ENCODE measurements at places on chromosomes 2 and 18.

GRCh38 chr2:217430916-217431576 lies 571.2 kb upstream of the TNP1 start:
- DNase-seq, result no peak

GRCh38 chr2:136383167-136383566 lies 265.2 kb upstream of the CXCR4 start:
- no peak for DNase-seq

- no peak for DNase-seq
Measured at GRCh38 chr2:105538840-105539239, 140.0 kb upstream of the FHL2 start.

- DNase-seq, result no peak
Measured at GRCh38 chr2:227450926-227451654, 20.9 kb upstream of the AGFG1 start.

DNA sequence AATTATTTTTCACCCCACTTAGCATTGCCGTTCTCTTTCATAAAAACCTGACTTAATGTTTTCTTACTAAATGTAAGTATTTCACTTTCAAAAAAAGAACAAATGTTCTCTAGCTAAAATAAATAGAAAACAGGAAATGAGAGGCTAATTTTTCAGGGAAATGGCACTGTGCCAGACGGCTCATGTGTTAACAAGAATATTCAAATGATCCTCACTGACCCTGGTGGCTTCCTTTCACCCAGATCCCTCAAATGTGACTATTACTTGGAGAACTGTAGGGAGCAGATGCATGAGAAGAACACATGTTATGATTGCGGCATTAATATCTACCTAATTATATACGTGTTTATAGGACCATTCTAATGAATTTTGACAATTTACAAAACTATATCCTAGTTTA lies 827.7 kb downstream of the SOCS6 start:
- DNase-seq, result no peak

DNA sequence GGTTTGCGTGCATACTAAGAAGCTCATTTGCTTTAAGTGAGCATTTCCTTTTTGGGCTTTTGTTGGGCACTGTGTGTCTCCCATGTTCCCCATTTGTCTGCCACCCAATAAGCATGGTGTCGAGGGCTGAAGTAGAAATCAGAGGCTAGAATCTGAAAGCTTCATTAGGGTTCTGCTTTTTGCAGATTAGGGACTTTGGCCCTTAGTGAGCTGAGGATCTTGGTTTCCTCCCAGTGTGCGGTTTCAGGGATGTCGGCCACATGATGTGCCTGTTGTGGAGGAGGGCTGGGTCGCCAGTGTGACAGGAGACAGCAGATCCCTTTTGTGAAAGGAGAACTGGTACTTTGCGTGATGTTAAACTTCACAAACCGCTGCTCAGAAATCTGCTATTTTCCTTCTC lies 41.1 kb downstream of the PLEKHB2 start:
- no peak for DNase-seq

DNA sequence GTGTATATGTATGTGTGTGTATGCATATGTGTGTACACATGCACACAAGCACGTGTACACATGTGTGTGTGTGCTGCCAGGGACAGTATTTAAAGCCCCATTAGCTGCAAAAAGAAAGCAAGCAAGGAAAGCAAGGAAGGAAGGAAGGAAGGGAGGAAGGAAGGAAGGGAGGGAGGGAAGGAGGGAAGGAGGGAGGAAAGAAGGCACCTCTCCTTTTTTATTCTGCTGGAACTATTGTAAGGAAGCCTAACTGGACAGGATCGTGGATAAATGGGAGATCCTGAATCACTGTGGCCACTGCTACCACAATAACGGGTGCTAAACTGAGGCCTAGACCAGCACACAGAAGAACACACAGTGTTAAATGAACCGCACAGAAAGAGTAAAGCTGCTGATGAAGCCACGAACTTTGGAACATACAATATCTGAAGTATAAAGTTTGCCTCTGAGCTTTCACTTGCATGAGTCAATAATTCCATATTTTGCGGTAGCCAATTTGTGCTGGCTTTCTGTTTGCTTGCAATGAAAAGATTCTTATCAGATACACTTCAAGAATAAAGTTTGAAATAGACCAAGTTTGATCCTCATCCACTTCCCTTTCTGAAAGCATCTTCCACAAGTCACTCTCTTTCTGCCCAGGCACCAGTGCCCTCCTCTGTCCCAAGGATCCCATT lies 15.5 kb downstream of the CACNB4 start:
- no peak for DNase-seq

- DNase-seq, result no peak
Measured at GRCh38 chr2:219178377-219179175, 501 bp downstream of the RETREG2 start.

GRCh38 chr18:76687304-76687962 lies 134.9 kb upstream of the ZNF236 start:
- DNase-seq, result no peak

DNA sequence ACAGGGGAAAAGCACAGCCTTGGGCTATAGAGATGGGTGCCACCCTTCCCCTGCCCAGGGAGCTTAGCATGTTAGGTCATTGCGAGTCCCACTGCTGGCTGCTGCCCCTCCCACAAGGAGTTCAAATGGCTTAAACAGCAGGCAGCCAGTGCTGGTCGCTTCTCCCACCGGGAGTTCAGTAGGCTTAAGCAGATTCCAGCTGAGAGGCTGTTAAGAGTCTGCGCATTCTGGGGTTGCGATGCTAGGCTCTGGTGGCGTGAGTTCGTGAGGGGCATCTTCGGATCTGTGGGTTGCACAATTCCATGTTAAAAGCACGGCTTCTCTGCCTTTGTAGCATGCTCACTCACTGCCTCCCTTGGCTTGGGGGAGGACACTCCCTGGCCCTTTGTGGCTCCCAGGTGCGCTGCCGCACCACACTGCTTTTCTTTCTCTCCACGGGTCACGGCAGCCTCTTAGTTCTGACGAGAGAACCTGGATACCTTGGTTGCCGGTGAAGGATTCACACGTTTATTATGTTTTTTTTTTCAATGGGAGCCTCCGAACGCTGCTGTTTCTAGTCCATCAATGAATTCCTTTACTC lies 93.2 kb downstream of the UNC80 start:
- DNase-seq, result no peak

DNA sequence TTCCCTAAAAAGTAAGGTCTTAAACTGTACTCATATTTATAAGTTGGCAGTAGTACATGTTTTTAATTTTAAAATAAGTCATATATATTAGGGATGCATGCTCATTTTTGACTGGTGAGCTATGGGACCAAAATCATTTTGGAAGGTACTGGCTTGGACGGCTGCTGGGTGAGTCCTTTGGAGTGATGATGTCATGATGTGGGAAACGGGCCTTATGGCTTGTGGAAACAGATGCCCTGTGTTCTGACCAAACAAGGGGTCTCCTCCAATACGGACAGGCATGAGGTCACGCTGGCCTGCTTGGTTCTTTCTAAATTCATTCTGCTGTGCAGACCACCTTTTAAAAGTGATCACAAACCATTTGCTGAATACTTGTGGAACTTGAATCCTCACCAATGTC lies 109.2 kb upstream of the MGAT5 start:
- DNase-seq, result no peak

DNA sequence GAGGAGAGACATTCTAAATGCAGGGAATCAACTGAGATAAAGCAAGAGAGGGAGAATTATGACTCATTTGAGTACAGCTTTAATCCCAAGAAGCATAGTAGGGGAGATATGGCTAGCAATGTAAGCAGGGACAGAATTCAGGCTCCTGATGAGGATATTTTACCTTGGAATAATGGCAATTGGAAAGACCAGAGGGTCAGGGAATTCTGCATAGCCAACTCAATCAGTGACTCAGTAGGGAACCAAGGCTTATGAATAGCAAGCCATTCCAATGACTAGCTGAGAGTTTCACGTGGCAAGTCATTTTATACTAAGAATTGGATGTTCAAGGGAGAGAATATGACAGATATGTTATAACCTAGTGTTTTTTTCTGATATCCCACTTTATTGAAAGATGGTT lies 563.8 kb upstream of the NETO1 start:
- DNase-seq, result no peak

GRCh38 chr2:37635504-37636380 lies 35.7 kb downstream of the CDC42EP3 start:
- peak; percentile 63 for DNase-seq

- DNase-seq, result no peak
Measured at GRCh38 chr2:43041661-43042360, 184.6 kb downstream of the ZFP36L2 start.

DNA sequence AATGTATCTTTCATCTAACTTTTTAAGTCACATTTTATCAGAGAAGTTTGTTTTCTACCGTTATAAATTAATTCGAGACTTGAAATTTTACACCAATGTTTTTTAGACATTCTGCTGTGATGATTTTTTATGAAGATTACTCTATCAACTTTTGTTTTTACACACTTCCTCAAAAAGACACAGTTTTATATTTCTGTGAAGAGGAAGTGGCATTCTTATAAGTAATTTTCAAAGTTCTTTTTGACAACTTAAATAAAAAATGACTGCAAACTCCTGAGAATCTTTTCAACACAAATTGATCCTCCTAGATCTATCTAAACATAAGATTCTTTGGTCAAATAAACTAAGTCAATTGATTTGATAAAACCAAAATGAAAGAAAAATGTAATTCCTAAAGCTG lies 13.7 kb downstream of the ANKRD44 start:
- no peak for DNase-seq

GRCh38 chr2:64637000-64637635 lies 16.6 kb downstream of the SERTAD2 start:
- no peak for DNase-seq

- no peak for DNase-seq
Measured at GRCh38 chr18:33805592-33805991, 227.6 kb downstream of the ASXL3 start.

DNA sequence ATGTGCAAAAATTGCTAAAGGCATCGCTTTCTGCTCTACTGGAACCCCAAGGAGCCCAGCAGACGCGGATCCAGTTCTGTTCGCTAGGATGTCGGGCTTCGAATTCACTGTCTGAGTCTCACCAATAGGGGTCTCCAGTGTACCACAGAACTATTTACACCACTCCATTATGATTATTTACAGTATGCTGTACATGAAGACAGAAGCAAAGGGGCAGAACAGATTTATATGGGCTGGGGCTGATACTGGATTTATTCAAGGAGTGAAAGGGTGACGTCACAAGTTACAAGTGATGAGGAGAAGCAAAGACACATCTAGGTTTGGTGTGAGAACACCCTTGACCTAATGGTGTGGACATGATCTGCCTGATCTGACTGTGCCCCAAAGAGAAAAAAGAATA lies 185.3 kb upstream of the ATP5MC3 start:
- peak; percentile 5 for DNase-seq

DNA sequence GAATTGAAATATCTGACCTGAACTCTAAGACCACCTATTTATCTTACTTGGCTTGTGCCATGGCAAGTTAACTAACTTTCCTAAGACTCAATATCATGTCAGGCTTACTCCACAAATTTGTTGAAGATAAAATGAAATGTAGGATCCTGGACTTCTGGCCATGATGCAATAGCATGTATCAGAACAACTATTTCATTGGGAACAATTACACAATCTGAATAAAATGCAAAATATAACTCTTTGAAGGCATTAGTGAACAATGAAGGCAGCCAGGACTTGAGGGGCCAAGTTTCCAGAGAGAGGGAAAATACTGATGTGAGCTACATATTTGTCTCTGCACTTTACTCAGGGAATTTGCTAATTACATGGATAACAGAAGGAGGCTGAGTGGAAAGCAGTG lies 476.5 kb upstream of the ACVR2A start:
- DNase-seq, result no peak

- DNase-seq, result no peak
Measured at GRCh38 chr2:148920559-148920958, 45.5 kb downstream of the KIF5C start.

DNA sequence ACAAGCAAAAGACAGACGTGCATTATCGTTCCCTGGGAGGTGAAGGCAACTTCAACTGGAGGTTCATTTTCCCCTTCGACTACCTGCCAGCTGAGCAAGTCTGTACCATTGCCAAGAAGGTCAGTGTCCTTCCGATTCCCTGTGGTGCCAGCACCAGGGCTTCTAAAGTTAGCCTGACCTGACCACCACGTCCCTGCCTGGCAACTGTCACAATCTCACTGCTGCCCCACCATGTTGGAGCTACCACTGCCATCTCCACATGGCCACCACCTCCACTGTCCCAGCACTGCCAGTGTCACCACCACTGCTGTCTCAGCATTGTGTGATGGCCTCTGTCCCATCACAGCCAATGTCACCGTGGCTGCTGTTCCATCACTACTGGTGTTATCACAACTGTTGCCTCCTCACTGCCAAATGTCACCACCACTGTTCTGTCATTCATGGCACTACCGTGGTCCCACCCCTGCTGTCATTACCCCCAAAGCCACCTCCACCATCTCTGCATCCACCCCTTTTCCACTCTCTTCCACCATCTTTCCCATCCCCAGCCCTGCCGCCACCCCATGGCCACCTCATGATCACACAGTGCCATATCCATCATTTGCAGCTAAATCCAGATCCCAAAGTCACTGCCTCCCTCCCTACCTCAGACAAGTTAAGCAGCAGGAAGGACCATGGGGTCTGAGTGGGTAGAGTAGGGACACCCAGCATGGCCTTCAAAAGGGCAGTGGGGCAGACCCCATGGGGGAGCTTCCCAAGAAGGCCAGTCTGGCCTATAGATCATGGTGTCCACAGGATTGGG lies 216.5 kb downstream of the DYSF start:
- DNase-seq, result no peak

GRCh38 chr2:169087757-169088379 lies 18.5 kb downstream of the DHRS9 start:
- DNase-seq, result no peak

GRCh38 chr2:139177041-139177440 lies 396.9 kb upstream of the NXPH2 start:
- no peak for DNase-seq

- DNase-seq, result no peak
Measured at GRCh38 chr2:223648755-223649154, 46.6 kb upstream of the SCG2 start.

GRCh38 chr2:36456227-36457175 lies 100.9 kb downstream of the CRIM1 start:
- no peak for DNase-seq

- no peak for DNase-seq
Measured at GRCh38 chr2:134636714-134637113, 82.1 kb downstream of the TMEM163 start.

GRCh38 chr2:46717344-46718121 lies 198.1 kb downstream of the MCFD2 start:
- no peak for DNase-seq

- no peak for DNase-seq
Measured at GRCh38 chr2:152098496-152099366, at the start of gene CACNB4. CACNB4 (minus strand) TSS chr2:152099044.

DNA sequence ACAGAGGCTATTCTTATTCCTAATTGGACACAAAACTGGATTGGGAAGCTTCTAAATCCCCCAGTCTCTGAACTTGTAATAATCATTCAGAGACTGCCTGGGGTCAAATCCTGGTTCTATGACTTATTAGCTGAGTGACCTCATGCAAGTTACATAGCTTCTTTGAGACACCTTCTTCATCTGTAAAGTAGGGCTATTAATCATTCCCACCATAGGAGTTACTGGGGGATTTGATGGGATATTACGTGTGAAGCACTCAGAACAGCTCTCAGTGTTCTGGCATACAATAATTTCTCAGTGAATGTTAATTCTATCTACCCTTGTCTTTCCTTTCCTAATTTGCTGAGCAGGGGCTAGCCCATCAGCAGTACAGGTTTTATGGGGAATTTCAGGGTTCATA lies 256.7 kb upstream of the TNP1 start:
- no peak for DNase-seq
